CD4-positive, CD25-positive, alpha-beta regulatory T cell (primary cell): ENCODE measurements at places on chromosomes 7 and 10.

- DNase-seq: no peak
Measured at GRCh38 chr7:24328050-24328449, 44.1 kb downstream of the NPY start.

- no peak for DNase-seq
Measured at GRCh38 chr10:5748394-5748803, 63.8 kb downstream of the TASOR2 start.

DNA sequence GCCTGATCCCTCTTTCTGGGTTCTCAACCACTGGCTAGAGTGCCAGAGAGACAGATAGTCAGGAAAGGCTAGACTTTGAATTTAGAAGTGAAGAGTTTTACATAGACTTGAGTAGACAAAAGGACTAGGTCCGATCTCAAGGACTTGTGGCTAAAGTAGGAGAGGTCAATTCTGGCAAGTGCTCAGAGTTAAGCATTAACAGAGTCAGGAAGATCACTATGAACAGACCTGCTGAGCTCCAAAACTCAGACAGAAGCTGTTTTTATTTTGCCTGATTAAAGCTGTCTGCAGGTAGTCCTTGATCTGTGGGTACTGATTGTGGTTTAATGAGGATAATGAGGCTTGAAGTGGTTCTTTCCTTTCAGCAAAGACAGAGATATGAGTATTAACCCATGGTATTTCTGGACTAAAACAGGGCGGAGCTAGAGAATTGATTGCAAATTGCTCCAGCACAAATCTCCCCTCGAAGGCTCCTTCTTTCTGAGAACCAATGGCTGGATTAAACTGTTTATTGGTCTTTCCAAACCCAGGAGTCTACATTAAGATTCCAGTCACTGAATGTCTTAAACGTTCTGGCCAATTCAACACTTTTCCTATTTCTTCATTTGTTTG is 423.2 kb downstream of the IPMK start:
- DNase-seq: no peak

DNA sequence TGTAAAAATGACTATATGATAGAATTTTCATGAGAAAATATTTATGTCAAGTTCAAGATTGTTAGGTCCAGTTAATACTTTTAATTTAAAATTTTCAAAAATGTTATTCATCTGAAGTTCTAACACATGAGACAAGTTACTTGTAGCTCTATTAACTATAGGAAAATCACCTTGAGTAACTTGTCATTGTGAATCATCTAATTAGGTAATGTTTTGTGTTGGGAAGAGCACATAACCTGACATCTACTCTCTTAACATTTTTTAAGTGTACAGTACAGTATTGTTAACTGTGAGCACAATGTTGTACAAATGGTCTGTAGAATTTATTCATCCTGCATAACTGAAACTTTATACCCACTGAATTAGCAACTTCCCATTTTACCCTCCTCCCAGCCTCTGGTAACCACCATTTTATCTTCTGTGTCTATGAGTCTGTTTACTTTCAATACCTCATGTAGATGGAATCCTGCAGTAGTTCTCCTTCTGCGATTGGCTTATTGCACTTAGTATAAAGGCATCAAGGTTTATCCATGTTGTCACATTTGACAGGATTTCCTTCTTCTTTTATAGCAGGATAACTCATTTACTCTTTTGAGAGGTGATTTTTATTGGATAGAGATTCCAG is 54.6 kb downstream of the ARL4A start:
- DNase-seq: no peak
